ENCODE measurements at places on chromosomes 6 and 20.

- DNase-seq: no peak
Measured at GRCh38 chr20:17694767-17695166, 5.0 kb upstream of the BANF2 start.

GRCh38 chr20:39381595-39381994 is 419.5 kb downstream of the DHX35 start:
- DNase-seq: no peak

- no peak for DNase-seq
Measured at GRCh38 chr6:129686941-129687627, 22.9 kb downstream of the ARHGAP18 start.

GRCh38 chr6:141521440-141521839 is 611.3 kb upstream of the GJE1 start:
- no peak for DNase-seq

- DNase-seq: no peak
Measured at GRCh38 chr6:37432590-37432915, 468 bp upstream of the CMTR1 start.

GRCh38 chr6:89260832-89261231 is 43.7 kb upstream of the GABRR1 start:
- no peak for DNase-seq

GRCh38 chr20:37880726-37881591 is 22.0 kb upstream of the VSTM2L start:
- no peak for DNase-seq

GRCh38 chr6:145067430-145067829 is 667.9 kb downstream of the EPM2A start:
- no peak for DNase-seq

- no peak for DNase-seq
Measured at GRCh38 chr6:37182736-37183590, 13.0 kb downstream of the PIM1 start.

DNA sequence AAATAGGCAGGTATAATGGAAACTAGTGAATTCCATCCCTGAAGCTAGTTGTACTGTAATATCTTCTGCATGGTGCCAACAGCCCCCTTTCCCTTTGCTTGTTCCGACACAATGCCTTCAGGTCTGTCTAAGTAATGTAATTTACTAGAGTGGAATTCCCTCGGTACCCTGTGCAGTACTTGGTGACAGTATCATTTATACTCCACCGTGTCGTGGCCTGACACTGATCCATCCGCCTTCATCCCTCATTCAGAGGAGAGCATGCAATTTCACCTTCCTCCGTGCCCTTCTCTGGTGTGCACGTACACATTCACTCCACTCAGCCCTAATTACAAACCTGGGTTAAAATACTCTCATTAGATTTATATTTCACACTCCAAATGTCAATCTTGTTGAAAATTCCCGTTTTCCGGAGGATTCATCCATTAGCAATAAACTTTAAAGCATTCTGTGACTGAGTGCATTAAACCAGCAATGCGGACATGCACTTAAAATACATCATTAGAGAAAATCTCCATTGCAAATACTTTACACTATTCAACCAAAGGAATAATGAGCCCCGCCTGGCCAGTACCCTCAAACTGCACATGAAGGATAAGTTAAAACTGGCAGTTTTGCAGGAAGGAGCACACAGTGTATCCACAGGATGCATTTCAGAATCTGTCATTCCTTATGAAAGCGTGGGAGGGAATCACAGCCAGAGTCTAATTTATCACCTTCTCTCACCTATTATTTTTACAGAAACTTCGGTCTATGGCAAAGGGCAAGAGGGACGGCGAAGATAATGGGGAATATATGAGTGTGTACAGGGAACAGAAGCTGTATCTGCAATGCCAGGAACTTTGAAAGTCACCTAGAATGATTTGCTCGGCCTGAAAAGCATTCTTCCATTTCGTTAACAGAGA is 182.5 kb downstream of the GJA10 start:
- DNase-seq: no peak

GRCh38 chr6:100913400-100914276 is 32.5 kb upstream of the ASCC3 start:
- DNase-seq: no peak

DNA sequence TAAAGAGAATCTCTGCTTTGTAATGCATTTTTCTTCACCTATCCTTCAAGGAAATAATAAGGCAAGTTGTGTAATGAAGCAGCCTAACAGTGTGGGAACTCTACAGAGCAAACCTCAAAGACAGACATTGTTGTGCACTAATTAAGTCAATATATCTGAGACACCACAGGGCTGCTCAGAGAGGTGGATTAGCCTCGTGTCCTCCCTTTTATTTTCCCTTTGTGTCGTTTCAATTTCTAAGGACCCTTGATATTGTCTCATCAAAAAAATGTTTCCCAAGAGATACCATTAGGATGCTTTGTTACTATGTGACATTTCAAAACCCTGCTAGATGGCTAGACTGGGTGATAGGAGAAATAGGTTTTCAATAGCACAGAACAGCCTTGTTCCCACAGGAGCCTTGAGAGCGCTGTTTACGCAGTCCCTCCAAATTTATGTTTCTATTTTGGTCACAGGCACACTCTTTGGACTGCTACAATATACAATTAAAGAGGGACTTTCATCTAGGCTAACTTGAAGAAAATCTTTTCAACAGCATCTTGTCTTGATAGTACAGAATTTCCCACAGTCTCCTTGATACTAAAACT is 23.1 kb downstream of the UBE3D start:
- DNase-seq: no peak

GRCh38 chr6:113873043-113873667 is 16.0 kb downstream of the MARCKS start:
- no peak for DNase-seq

DNA sequence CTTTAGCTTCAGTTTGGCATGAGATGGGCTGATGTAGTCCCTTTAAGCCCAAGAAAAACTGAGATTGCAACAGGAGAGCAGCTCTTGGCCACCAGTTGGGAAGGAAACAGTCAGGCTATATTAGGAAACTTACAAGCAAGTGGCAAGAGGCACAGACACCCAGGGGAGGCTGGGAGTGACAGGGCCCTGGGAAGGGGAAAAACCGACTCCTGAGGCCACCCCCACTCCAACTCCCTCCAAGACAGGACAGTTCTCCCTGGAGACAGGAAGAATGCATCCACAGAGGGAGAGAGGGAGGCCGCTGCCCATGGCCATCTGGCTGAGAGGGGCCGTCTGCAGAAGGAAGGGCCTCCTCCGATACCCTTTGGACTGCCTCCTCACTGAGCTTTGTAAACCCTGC is 20.5 kb downstream of the JPH2 start:
- no peak for DNase-seq

GRCh38 chr20:46520976-46521579 is 7.7 kb upstream of the ZNF334 start:
- DNase-seq: no peak

GRCh38 chr6:3517350-3517749 is 60.5 kb upstream of the SLC22A23 start:
- no peak for DNase-seq

DNA sequence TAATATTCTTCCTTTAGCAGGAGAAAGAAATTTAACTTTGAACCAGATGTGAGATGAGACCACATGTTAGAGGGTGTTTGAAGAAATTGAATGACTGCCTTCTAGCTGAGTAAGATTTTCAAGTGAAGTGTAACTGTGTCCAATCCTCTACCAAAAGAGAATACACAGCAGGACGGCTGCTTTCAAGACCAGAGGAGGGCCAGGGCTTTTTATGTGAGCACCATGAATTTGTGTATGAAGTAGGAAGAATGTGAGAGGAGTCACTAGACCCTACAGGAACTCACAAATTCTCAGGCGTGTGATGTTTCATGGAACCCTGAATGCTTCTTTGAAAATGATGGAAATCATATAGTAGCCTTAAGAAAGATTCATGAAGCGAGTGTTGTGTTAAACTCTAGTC is 56.8 kb upstream of the SPACA1 start:
- no peak for DNase-seq

- no peak for DNase-seq
Measured at GRCh38 chr6:158544428-158544827, 15.5 kb upstream of the TMEM181 start.

GRCh38 chr6:147578159-147578558 is 69.7 kb downstream of the SAMD5 start:
- no peak for DNase-seq

DNA sequence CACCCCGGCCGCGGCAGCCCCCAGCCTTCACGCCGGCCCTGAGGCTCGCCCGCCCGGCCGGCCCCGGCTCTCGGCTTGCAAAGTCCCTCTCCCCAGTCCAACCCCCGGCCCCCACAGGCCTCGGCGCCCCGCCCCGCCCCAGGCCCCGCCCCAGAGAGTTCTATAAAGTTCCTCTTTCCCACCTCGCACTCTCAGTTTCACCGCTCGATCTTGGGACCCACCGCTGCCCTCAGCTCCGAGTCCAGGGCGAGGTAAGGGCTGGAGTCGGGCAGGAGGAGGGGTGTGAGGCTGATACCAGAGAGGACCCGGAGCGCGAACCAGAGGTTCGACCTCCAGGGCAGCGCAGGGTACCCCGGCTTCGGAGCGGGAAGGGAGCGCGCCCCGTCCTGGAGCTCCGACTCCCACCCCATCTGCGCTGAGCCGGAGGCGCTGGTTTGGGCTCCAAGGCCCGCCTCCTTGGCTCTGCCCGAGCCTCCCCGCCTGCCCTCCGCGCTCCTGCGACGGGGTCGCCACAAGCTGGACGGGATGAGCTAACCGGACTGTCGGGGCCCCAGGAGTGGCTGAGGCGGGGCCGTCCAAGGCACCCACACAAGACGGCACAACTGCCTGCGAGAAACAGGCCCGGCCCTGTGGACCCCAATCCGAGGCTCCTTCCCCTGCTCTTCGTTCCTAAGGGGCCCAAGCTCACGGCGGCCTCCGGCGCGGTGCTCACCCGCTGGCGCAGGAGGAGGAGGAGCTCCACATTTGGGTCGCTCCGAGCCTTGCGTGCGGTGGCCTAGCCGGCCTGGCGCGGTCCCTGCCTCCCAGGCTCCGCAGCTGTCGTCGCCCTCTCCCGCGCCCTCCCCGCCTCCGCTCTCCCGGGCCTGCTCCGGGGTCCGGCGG is at the start of gene IRF4:
Gene IRF4, plus strand, starts transcription at position 194 of the 882 bp plus-strand sequence. CDS start 1,401 bp downstream, outside the sequence.
- peak; percentile 65 for DNase-seq

DNA sequence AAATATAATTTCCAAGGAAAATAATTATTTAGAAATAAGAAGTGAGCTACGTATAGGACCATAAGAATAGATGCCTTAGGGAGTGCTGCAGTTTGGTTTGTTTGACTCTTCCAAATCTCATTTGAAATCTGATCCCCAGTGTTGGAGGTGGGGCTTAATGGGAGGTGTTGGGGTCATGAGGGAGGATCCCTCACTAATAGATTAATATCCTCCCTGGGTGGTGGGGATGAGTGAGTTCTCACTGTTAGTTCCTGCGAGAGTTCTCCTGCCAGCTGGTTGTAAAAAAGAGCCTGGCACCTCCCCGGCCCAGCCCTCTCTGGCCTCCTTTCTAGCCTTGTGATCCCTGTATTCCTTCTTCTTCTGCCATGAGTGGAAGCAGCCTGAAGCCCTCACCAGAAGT is 69.3 kb downstream of the RCAN2 start:
- DNase-seq: no peak

DNA sequence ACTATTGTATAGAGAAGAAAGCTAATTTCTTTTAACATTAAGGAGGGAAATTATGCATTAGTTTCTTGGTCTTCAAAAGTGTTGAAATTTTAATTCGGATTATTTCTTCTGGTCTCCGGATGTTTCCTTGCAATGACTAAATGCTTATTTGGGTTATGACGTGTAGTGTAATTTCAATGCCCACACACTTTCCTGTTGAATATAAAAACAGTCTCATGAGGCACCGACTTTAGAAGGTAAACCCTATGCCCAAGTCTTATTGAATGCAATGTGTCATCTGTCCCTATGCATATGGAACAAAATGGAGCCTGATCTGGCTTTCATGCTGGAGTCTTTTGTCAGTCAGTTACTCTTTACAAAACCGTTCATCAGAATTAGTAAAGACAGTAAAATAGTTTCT is 17.7 kb downstream of the GJA1 start:
- DNase-seq: no peak

GRCh38 chr6:82362878-82363427 is 664 bp upstream of the TPBG start:
- DNase-seq: no peak

GRCh38 chr20:50193199-50193835 is 2.7 kb downstream of the CEBPB start:
- no peak for DNase-seq

Measured in activated CD4-positive, CD25-positive, alpha-beta regulatory T cell treated with anti-CD3 and anti-CD28 coated beads, Interleukin-2, amount 50 U/mL, for 16 hours (primary cell).